Activated CD4-positive, CD25-positive, alpha-beta regulatory T cell treated with anti-CD3 and anti-CD28 coated beads, Interleukin-2, amount 50 U/mL, for 24 hours (primary cell): ENCODE measurements at places on chromosomes 3 and 15.
A peak's percentile ranks its signal among the peaks of the same experiment; 100 is the strongest.

DNA sequence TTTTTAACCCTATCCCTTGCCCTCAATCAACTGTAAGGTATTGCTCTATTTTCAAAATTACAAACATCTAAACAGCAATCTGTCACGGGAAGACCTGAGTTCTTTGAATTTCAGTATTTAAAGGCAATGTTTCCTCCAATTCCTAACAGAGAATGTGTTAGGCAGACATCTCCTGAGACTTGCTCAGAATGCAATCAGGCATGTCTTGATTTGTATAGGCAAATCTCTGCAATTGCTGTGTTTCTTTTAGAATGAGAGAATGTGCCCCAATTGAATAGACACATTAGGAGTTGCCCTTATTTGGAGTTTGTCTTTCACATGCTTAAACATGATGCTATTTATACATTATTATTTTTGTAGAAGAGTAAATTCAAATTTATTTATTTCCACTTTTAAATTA is 205.6 kb downstream of the CADM2 start:
- ATAC-seq: no peak

- ATAC-seq: peak; percentile 56
Measured at GRCh38 chr3:33063651-33064051, 33.3 kb downstream of the GLB1 start.

GRCh38 chr3:55623786-55624185 is 136.7 kb upstream of the WNT5A start:
- ATAC-seq: no peak

GRCh38 chr15:66409565-66410108 is 22.9 kb downstream of the MAP2K1 start:
- ATAC-seq: no peak

GRCh38 chr3:15051531-15051930 is 13.6 kb downstream of the MRPS25 start:
- ATAC-seq: peak; percentile 57

DNA sequence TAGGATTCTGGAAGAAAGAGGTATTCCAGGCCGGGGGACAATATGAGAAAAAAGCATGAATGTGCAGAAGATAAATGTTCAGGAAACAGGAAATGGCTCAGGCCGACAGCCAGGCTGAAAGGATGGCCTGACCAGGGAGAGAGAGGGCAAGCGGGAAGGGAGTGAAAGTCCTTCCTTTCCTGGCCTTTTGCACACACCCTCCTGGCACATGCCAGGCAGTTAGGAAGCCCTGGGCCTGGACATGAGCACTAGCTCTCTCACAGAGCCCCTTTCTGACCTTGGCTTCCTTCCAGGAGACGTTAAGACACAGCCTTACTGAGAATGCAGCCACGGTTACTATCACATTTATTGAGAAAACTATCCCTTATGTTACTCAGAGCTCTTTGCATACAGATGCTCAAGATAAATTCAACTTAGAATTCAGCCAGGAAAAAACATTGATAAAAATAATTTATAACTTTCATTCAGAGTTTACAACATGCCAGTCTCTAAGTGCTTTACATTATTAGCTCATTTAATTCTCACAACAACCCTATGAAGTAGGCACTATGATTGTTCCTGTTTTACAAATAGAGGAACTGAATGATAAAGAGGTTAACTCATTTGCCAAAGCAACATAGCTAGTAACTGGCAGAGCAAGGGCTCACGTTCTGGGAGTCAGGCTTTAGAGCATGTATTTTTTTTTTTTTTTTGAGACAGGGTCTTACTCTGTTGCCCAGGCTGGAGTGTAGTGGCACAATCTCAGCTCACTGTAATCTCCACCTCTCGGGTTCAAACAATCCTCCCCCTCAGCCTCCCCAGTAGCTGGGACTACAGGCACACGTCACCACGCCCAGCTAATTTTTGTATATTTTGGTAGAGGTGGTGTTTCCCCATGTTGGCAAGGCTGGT is 39.4 kb upstream of the SMAD3 start:
- ATAC-seq: no peak

DNA sequence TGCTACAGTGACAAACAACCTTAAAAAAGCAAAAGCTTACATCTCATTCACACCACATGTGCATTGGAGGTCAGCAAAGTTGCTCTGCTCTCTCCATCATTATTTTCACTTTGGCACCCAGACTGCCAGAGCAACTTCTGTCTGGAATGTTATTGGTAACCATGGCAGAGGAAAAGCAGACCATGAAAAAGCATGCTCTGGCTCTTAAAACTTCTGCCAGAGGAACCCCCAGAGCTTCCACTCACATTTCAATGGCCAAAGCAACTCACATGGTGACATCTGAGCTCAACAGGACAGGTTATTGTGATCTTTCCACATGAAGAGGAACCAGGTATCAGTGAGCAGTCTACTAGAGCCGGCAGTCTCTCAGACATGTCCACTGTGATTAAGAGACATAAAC is 21.9 kb upstream of the FRMD5 start:
- no peak for ATAC-seq

DNA sequence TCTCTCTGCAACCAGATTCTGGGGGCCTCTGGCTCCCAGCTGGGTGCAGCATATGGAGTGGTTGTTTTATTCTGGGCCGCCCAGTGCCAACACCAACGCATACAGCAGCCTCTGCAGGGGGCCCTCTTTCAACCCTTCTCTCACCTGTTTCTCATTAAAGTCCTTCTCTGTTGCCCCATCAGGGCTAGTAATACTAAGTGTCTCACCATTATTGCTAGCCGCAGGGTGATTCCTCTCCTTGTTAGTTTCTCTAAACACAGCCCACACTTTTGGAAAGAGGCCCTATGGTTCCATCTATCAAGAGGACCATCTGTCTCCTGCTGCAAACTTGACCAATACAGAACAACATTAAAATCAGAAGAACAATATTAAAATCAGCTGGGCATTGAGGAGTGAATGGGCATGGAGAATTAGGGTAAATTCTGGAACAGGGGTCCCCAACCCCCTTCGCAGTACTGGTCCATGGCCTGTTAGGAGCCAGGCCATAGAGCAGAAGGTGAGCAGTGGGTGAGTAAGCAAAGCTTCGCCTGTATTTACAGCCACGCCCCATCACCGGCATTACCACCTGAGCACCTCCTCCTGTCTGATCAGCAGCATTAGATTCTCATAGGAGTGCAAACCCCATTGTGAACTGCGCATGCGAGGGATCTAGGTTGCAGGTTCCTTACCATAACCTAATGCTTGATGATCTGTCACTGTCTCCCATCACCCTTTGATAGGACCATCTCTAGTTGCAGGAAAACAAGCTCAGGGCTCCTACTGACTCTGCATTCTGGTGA is 36.5 kb downstream of the ALS2CL start:
- ATAC-seq: no peak

DNA sequence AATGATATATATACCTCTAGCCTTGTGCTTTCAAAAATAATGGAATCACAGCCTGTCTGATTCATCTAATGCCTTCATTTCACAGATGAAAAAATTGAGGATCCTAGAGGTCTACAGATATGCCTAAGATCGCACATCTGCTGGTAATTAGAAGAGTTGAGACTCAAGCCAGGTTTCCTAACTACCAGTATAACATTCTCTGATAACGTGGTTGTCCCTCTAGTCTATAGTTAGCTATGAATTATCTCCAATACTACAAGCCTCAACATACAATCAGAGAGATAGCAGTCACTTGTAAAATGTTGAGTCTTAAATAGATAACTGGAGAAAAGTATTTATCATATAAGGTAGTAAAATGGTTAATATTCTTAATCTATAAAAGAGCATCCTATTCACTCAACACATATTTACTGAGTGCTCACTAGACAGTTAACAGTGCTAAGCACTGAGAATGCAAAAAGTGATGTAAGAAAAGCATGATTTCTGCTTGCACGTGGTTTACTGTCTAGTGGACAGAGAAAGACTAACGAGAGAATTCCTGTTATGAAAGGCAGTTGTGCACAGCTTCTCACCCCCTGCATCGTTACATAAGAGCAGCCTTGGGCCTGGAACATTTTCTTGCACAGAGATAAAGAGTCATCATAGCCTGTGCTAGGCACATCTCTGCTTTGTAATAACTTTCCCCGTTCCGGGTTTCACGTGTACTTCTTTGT is 4.9 kb upstream of the ENTPD3 start:
- ATAC-seq: no peak

DNA sequence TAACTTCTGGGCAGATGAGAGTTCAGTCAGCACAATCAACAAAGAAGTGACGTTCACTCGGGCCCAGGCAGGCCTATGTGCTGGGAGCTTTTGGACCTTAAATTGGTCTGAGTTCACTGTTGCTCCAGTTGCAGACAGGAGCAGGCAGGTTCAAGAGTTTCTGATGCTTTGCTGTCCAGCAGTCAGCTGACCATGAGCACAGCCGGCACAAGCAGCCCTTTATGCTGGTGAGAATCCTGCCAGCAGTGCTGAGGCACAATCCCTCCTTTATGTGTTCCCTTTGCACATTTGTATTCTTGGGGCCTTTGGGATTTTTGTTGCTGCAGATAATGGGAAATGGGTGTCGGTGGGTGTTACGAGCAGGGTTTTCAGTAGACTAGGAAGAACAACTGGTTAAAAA is 81.2 kb upstream of the GOLGA8J start:
- no peak for ATAC-seq

- no peak for ATAC-seq
Measured at GRCh38 chr3:180626844-180627243, 24.9 kb downstream of the TTC14 start.

DNA sequence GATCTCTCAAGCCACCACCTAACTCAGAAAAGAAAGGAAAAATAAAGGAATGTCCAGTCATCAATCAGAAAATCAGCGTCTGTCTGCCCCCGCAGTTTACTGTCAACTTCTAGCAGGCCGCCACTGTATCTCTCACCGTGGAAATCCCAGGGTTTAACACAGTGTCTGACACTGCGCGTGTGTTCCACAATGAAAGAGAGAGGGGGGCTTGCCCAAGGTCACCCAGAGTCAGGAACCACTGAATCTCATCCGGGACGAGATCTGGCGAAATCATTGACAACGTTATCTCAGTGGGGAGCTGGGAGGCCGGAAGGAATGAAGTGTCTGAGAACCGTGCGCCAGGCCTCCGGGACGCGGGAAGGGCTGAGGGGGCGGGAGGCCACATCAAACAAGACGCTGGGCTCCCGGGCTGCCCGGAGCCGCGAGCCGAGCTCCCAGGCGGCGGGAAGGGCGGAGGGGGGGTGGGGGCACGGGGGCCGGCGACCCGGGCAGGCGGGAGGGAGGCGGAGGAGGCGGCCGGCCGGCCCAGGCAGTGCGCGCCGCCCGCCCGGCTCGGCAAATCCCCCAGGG is 2.2 kb upstream of the HES1 start:
- ATAC-seq: no peak

DNA sequence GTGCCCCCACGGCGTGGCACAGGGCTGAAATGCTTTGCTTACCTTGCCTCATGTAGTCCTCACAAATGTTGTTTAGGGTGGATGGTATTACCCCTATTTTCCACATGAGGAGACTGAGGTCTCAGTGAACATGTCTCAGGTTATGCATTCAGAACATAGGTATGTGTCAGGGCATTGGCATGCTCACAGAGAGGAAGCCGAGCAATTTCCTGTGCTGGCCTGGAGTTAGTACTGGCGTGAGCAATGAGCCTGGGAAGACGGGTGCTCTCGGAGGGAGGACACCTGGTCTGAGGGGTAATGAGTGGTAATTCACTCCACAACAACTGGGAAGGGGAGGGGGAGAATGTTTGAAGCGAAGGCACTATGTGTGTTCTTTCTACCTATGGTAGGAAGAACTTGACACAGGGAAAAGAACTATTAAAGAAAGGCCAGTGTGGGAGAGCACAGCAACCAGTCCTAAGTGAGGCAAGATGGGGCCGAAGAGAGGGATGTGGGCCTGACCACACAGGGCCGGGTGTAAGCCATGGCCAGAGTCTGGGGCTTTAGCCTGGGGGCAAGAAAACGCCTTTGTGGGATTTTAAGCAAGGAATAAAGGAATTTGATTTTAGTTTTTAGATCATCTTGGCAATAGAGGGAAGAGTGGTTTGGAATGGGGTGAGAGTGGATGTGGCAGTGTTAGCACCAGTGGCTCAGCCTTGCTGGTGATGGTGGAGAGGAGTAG is 4.9 kb upstream of the FAM131A start:
- ATAC-seq: no peak

- ATAC-seq: no peak
Measured at GRCh38 chr3:167742338-167742737, 6.8 kb downstream of the SERPINI1 start.

GRCh38 chr3:47646362-47646761 is 67.7 kb upstream of the CSPG5 start:
- no peak for ATAC-seq

DNA sequence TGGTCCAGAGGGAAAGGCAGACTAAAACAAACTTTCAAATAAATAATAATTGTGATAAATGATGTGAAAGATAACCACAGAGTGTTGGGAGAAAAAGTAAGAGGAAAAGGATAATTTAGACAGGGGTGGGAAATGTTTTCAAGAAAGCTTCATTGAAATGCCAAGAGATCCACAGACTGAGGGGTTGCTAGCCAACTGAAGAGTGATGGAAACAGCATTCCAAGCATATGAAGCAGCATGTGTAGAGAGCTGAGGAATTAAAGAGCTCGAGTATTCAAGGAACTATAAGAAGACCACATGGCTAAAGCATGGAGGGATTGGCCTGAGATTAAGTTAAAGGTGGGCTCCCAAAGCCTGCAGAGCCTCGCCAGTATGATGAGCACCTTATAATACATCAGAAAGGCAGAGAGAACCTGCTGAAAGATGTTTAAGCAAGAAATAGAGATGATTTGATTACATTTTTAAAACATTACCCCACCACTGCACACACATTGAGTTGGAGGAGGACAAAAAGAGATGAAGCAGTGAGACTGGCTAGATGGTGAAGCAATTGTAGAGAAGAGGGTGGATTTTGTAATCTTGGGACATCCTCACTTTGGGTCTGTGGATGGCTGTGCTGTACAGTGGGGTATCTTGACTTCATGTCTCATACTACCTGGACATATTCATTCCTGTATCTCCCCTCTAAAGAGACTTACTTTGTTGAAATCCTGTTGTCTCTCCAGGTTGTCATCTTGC is 100.8 kb downstream of the STAC start:
- no peak for ATAC-seq

DNA sequence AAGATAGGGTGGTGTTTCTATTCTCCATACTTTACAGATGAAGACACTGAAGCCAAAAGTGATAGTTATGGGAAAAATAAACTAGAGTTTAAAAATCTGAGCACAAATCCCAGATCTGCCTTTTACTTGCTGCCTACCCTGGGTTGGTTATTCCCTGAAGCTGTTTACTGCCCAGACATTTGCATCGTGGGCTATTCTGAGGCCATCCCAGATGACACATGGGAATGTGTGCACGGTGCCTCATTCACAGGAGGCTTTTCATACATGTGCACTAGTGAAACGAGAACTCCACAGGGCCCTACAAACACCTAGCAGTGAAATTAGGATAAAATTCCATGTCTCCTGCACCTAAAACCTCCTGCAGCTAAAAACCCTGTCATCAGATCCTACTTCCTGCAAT is 17.5 kb downstream of the MYO5C start:
- ATAC-seq: no peak
